ENCODE measurements at places on chromosomes 11 and 22.

- no peak for DNase-seq
Observed at GRCh38 chr11:125084761-125085231, 21.7 kb downstream of the SLC37A2 start.

GRCh38 chr11:108494182-108494581 is 4.0 kb downstream of the POGLUT3 start:
- DNase-seq = no peak

GRCh38 chr11:34149786-34150185 is 44.4 kb downstream of the NAT10 start:
- DNase-seq = no peak

GRCh38 chr11:61967924-61968757 is 707 bp upstream of the FTH1 start:
- no peak for DNase-seq

GRCh38 chr11:121194731-121195596 is 93.9 kb downstream of the TECTA start:
- DNase-seq = no peak

DNA sequence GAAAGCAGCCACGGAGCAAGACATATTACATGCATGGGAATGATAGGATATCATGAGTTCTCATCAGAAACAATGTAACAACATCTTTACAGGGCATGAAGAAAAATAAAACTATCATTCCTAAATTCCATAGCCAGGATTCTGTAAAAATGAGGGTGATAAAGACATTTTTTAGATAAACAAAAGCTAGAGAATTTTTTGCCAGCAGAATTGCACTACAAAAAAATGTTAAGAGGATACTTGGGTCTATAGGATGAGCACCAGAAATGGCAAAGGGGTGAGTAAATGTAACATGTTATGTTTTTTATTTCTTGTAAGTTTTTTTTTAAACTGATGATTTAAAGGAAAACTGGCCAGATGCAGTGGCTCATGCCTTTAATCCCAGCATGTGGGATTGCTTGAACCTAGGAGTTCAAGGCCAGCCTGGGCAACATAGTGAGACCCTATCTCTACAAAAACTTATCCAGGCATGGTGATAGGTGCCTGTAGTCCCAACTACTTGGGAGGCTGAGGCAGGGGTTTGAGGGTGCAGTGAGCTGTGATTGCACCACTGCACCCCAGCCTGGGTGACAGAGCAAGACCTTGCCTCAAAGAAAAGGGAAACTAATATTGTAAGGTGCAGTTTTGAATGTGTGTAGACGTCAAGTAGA is 33.2 kb downstream of the TBX1 start:
- DNase-seq = no peak

DNA sequence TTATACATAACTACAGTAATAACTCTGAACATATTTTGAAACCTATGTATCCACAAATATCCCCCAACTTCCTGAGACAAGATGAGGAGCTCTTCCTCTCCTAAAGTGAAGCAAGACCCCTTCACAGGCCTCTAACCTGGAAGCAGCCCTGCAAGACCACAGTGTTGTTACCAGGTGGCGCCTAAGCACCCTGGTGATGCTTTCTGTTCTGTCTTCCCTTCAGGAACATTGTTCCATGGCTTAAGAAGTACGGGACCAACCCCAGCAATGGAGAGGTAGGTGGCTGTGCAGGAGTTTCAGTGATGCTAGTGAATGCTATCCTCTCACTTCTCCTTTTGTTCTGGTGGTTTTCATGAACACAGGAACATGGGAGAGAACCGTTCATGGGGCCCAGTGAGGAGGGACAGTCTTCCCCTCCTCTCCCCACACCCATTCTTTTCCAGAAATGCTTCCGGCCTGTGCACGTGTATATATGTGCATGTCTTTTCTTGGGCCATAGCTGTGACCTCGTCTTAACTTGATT is 6.4 kb downstream of the PPIL2 start:
- DNase-seq = no peak

- no peak for DNase-seq
Observed at GRCh38 chr11:13216019-13216710, 61.4 kb upstream of the BMAL1 start.

- no peak for DNase-seq
Observed at GRCh38 chr22:50723991-50724390, 14.0 kb upstream of the ACR start.

DNA sequence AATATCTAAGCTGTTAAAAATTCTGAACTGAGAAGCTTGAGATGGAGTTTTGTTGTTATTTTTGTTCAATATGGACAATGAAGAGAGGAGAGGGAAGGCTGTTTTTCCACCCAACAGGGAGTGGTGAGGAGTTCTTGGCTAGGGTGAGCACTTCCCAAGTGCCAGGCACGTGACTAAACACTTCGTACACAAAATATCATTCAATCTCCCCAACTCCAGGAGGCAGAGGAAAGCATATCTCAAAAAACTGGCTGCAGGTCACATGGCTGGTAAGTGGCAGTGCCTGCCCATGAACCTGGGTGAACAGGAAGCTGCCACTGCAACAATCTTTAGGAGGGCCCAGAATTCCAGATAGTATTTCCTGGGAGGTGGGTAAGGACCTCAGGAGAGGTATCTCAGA is 11.6 kb downstream of the ELF5 start:
- DNase-seq = no peak

DNA sequence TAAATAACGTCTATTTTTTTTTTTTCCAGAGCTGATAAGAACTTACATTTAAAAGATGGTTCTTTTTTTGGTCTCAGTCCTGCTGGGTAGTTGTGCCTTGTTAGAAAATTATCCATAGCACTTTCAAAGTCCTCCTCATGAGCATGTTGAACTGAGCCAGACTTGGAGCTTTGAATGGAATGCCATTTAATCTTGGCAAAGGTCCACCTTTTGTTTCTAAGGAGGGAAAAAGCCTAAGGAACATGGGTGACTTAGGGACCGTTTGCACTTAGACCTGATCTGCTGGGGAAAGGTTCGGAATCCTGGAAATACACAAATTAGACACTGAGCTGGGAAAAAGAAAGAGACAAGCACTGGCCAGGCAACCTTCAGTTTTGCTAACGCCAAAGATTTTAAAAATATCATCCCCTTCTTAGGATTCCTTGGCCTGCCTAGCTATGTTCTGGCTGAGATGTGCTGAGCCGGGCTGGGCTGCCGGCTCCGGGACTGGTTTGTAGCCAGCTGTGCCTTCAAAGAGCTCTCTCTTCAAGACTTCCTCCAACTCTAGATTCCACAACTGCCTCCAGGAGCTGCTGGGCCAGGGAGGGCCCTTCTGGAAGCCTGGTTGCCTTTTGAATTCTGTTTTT is 67.4 kb downstream of the ENDOD1 start:
- DNase-seq = no peak

GRCh38 chr11:62116451-62116850 is 7.4 kb upstream of the INCENP start:
- DNase-seq = no peak

- DNase-seq = no peak
Observed at GRCh38 chr11:98300719-98301118, 720.0 kb upstream of the CNTN5 start.

GRCh38 chr11:69509846-69510390 is 28.5 kb downstream of the LINC01488 start:
- DNase-seq = no peak

DNA sequence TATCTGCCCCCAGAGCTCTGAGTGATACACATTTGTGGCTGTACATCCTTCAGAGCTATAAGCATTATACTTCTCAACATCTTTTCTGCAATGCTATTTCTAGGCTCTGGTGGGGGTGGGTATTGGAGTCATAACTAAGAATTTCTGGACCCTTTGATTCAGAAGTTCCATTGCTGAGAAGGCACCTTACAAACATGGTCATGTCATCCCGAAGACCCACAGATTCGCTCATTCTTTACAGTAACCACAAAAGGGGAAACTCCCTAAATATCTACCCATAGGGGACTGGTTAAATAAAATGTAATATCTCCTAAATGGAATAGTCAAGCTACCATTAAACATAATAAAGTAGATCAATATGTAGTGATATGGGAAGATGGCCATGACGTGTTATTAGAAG is 98.8 kb downstream of the PRR5L start:
- no peak for DNase-seq

DNA sequence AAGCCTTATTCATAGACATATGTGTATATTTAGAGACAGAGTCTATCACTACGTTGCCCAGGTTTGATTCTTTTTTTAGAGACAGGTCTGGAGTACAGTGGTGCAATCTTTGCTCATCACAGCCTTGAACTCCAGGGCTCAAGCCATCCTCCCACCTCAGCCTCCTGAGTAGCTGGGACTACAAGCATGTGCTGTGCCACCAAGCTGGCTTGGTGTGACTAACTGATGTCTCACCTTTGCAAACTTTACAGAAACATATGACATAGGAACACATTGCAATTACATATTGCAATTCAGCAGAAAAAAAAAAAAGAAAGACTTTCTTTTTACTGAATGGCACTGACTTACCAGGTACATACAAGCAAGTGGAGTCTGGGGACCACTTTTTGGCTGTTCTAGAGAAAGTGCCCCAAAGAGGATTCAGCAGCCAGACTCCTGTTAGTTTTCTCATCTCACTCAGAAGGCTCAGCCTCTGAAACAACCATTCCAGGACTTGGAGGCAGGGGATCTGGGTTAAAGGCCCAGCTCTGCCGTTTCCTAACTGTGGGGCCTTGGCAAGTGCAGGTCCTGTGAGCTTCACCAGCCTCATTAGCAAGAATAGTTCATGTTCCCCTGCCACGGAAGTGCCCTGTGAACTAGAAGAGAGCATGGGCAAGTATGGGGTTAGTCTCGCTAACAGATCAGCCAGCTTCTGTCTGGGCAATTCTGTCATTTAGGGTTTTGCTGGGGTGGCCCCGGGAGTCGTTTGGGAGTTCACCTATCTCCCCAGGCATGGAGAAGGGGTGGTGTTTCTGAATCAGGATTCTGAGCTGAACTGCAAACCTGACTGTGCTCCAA is 11.3 kb upstream of the NFAM1 start:
- DNase-seq = no peak

DNA sequence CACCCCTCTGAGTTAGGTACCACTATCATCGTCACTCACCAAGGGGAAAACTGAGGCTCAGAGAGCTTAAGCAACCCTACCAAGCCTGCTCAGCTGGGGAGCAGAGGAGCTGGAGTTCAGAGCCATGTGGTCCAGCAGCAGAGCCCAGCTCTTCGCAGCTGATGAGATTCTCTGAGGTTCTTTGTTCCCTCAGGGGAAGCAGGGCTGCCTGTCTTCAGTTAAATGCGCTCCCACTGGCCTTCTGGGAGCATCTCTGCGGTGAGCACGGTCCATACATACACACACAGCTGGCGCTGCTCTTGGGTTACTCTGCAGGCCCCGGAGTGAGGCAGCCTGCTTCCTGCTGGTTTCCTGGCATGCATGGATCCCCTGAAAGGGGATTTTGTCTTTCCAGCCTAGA is 5.2 kb upstream of the PTGDR2 start:
- DNase-seq = no peak

DNA sequence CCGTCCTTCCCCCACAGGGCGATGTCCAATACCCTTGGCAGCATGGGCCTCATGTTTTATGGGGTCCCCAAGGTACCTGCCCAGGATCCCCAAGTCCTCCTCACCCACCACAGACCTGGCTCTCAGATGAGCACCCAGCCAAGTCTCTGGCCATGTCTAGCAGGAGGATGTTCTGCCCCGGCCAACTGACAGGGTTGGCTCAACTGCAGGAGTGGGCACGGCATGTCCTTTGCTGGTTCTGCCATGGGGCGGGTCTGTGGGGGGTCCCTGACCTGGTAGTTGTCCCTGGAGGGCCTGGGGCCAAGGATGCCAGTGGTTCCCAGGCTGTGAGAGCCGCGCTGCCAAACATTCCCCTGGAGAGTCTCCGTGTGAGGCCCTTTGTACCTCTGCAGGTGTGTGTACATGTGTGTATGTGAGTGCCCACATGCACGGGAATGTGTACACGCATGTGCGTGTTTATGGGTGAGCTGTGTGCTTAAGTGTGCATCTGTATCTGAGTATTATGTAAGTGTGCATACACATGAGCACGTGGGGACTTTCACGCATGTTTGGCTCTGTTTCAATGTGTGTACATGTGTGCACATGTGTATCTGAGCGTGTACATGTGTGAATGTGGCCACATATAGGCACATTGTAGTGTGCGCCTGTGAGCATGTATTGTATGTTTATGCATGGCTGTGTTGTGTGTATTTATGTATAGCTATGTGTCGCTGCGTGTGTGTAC is 85.5 kb downstream of the KCNQ1 start:
- DNase-seq = no peak

DNA sequence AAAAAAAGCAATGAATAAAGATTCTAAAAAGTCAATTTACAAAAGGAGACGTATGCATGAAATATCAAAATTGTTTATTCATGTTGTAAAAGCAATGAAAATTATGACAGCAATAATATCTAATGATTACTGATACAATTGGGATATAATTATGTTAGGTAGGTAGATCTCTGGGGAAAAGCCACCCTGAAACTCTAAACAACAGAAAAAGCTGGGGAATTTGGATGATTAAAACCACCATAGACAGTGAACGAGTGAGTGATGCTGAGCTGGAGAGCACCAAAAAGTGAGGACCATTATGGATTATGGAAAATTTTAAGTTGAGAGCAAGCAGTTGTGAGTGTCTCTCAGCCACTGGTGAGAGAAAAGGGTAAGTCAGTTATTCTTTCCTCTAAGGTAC is at the start of gene OR10G8:
Gene OR10G8 (plus strand): TSS at position 301 of the 400 bp plus-strand sequence. CDS start 2,825 bp downstream, outside the sequence.
- DNase-seq = no peak

- no peak for DNase-seq
Observed at GRCh38 chr11:66851239-66851596, 5.6 kb upstream of the LRFN4 start.

DNA sequence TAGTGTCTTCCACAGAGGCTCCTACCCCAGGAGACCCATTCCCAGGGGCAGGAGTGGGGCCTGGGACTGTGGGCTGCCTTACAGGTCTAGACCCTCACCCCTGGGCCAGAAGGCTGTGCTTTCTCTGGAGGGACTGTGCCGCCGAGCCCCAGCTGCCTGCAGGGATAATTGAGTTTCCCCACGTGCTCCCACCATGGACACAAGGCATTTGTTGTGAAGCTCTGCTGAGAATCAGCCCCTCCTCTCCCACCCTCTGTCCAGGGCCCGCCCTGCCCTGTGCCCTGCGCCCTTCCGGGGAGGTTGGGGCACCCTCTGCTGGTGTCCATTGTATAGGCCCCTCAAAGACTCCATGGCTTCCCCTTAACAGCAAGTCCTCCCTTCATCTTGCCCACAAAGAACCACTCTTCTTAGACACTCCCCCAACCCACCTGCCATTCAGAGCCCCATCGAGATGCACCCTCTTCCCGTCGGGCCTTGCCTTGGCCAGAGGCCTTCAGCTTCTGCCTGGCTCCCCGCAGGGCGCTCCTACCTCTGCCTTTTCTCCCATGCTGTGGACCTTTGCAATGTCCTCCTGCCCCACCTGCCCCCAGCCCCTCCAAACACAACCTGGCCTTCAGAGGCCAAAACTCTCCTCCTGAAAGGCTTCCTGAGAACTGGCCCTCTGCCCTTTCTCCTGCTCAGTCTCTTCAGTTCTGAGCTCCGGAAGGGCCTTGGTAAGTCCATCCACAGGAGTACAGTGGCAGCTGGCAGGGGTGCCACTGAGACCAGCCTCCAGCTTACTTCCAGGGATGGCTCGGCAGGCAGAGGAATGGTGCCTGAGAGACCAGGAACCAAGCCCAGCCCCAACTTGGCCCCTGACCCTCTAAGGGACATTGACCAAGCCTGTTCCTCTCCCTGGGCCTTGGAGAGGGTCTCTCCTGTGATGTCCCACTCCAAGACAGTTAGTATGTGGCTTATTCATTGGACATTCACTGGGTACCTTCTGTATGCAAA is 22.4 kb downstream of the DUSP8 start:
- DNase-seq = peak; percentile 48

- DNase-seq = no peak
Observed at GRCh38 chr22:27727673-27728451, 73.7 kb downstream of the MN1 start.
